ENCODE measurements at places on chromosomes 13 and 19.

DNA sequence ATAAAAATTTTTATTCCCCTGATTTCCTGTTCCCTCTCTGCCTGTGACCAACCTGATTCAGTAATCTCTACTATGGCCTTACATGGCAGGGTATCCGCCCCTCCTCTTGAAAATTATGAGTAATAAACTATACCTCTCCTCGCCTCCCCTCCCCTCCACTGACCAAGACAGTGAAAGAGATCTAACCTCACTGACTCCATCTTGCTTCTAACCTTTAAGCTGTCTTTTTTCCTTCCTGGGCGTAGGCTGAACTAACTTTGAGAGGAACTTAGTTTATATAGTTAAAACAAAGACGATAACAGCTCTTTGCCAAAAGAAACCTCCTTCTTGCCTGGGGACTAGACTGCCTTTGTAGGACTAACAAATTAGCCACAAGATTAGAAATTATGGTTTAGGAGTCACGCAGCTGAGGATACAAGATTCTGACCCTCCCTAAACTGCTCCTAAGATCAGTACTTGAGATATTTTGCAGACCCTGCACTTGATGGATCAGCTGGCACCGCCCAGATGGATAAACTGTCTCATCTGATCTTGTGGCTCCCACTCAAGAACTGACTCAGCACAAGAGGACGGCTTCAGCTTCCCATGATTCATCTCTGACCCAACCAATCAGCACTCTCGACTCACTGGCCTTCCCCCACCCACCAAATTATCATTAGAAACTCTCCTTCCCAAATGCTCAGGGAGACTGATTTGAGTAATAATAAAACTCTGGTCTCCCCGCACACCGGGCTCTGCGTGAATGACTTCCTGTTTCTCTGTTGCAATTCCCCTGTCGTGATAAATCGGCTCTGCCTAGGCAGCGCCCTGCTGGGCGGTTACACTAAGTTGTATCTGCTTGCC lies 187.1 kb downstream of the TDRD3 start:
- no peak for DNase-seq

DNA sequence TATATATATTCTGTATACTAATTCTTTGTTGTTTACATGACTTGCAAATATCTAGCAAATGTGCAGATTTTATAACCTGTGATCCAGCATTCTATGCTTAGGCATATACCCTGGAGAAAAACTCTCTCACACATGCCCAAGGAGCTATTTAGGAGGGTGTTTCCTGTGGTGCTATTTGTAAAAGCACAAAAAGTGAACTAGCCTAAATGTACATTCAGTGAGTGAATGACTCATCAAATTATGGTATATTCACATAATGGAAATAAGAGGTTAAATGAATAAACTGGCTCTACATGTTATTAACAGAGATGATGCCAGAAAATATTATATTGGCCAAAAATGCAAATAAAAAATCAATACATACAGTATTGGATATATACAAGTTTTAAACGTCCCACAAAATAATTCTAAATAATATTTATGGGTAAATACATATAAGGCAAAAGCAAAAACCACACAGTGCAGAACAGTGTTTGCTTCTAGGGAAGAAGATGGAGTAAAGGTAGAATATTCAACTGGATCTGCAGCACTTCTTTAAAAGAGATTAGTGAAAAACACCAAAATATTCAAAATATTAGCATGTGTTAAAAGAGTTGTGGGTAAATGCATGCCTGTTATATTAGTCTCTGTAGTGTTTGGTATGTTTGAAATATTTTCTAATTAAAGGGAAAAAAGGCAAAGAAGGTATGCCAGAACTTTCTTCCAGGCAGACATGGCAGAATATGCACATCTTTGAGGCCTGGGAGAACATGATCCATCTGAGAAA lies 344.7 kb downstream of the KLF5 start:
- no peak for DNase-seq

- DNase-seq: no peak
Measured at GRCh38 chr13:74886502-74886901, 595.5 kb downstream of the TBC1D4 start.

GRCh38 chr13:98478189-98479129 lies 98.4 kb downstream of the STK24 start:
- no peak for DNase-seq

GRCh38 chr13:34862716-34863115 lies 79.4 kb upstream of the NBEA start:
- no peak for DNase-seq

DNA sequence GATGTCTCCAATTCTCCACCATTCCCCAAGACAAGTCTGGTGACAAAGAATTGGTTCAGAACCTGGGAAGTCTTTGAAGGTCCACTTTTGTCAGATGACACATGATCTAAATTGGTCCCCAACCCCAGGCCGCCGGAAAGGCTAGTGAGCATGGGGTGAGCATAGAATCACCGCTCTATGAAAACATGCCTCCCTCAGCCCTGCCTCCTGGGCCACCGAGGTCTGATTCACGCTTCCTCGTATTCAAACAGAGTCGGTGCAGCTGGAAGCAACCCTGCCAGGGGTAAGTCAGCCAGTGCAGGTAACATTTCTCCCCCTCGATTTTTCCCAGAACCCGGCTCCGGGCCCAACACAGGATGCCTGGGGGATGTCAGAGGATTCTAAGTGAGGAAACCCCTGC lies 33.9 kb upstream of the KLF2 start:
- DNase-seq: no peak

- DNase-seq: no peak
Measured at GRCh38 chr13:76825430-76825829, 60.8 kb downstream of the KCTD12 start.

GRCh38 chr13:35500144-35500543 lies 23.7 kb upstream of the MAB21L1 start:
- peak; percentile 75 for DNase-seq

DNA sequence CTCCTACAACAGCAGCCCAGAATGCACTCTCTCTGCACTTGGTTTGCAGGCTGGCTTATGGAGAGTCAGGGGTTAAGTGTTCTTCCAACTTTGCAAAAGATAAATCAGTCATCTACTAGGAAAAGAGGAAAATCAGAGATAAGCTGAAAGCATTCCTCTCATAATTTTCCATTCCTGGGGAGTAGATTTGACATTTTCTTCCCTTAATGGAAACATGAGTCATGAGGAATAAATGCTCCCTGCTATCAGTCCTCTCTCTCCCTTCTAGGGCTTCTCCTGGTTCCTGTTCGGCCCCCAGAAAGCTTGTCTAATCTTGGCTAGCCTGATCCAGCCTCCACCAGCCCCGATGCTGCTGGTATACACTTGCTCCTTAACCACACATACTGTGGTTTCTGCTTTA lies 28.4 kb upstream of the ENOX1 start:
- no peak for DNase-seq

DNA sequence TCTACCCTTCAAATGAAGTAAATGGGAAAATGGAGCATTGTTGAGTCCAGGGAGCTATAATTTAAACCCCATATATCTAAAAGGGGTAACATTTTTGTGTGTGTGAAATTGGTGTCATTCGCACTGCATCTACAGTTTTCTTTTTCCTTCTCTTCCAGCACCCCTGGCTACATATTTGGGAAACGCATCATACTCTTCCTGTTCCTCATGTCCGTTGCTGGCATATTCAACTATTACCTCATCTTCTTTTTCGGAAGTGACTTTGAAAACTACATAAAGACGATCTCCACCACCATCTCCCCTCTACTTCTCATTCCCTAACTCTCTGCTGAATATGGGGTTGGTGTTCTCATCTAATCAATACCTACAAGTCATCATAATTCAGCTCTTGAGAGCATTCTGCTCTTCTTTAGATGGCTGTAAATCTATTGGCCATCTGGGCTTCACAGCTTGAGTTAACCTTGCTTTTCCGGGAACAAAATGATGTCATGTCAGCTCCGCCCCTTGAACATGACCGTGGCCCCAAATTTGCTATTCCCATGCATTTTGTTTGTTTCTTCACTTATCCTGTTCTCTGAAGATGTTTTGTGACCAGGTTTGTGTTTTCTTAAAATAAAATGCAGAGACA lies 28.6 kb downstream of the ALOX5AP start:
- DNase-seq: no peak

GRCh38 chr13:107202371-107203023 lies 634.6 kb upstream of the ARGLU1 start:
- DNase-seq: no peak

GRCh38 chr19:43901395-43902390 lies 33.4 kb downstream of the ZNF45 start:
- peak; percentile 72 for DNase-seq

GRCh38 chr19:5102520-5102919 lies 133.6 kb downstream of the KDM4B start:
- DNase-seq: no peak

DNA sequence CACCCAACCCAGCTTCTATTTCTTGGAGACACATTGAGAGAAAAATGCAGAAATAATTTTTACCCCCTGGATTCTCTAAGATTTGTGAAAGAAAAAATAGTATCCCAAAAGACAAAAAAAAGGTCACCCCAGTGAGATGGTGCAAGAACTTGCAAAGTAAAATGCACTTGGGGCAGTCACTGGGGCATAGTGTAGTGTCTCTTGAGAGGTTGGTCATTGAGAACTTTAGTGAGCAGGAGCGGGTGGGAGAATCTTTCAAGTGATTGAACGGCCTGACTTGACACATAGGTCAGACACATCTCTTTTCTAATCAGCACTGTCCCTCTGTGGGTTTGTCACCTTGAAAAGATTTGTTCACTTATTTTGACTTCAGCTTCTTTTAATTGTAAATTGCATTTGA lies 2.4 kb downstream of the ZNF85 start:
- no peak for DNase-seq

GRCh38 chr13:89150362-89150761 lies 1479.2 kb downstream of the SLITRK5 start:
- no peak for DNase-seq

- DNase-seq: no peak
Measured at GRCh38 chr13:110413016-110413675, 106.1 kb downstream of the COL4A2 start.

DNA sequence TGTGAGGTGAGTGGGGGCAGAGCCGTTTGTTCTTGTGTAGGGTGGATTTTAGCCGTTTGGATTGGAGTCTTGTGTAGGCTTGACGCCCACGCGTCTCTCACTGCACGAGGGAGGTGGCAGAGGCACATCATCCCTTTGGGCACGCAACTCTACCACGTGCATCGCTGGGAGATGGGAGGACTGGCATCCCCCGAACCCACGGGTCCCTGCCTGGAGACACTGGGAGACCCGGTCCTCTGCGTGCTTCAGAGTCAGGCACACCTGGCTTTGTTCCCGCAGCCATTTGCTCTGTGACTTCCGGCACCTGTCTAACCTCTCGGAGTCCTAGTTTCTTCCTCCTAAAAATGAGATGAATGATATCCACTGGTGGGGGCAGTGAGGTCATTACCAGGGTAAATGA lies 6.4 kb downstream of the ARHGEF7 start:
- DNase-seq: no peak

- DNase-seq: no peak
Measured at GRCh38 chr19:38263689-38264485, 486 bp upstream of the SPINT2 start.

- DNase-seq: no peak
Measured at GRCh38 chr19:6521718-6522646, 8.8 kb upstream of the TNFSF9 start.

- no peak for DNase-seq
Measured at GRCh38 chr13:113883921-113884804, 20.3 kb upstream of the GAS6 start.

DNA sequence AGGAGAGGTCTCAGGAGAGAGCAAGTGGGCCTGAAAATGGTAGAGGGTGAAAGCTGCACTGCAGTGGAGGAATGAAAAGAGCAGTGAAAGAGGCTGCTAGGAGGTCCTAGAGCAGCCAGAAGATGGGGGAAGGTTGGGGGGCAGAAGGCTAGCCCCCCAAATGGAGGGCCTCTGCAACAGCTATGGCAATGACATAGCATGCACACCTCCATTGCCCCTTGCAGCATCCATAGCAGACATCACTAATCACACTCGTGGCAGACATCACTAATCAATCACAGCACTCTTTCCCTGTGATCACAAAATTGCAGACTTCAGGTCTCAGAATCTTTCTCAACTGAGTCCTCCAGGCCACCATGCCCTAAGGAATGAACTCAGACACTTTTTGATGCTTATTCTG lies 21.9 kb downstream of the CCL25 start:
- DNase-seq: no peak

- no peak for DNase-seq
Measured at GRCh38 chr19:8452446-8453123, 7.8 kb downstream of the HNRNPM start.

DNA sequence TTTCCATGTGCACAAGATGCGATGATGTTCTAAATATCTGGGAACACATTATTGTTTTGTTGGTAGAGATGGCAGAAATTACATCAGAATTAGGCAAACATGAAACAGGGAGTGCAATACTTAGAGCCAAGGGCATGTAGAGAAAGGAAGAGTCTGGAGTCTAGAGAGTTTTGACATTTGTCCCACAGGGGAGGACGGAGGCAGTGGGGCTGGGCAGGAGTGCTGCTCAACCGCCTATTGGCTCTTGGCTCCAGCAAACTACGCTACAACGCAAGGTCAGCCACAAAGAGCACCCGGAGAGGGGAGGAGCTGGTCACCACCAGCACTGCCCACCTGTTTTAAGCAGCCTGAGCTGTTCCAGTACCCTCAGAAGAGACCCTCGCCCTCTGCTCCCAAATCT lies 108.3 kb downstream of the ABCC4 start:
- no peak for DNase-seq

DNA sequence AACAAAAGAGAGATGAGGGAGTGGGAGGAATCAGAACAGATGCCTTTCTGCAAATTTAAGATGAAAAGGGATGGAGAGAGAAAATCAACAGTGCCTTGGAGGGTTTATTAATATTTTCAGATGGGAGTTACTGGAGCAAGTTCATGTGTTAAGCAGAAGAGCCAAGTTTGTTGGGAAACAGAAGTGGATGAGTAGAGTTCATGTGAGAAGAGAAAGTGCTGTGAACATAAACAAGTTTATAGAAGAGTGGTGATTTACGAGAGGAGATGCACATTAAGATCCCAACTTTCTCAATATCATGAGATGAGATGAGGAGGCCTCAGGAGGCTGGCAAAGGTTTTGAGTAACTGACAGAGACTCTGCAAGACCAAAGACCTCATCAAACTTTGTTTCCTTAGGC lies 274.1 kb upstream of the HTR2A start:
- DNase-seq: no peak
